Activated CD4-positive, CD25-positive, alpha-beta regulatory T cell treated with anti-CD3 and anti-CD28 coated beads, Interleukin-2, amount 50 U/mL, for 24 hours (primary cell): ENCODE measurements at places on chromosomes 3 and 15.

GRCh38 chr3:120272286-120272685 is 12.7 kb downstream of the GPR156 start:
- no peak for ATAC-seq

DNA sequence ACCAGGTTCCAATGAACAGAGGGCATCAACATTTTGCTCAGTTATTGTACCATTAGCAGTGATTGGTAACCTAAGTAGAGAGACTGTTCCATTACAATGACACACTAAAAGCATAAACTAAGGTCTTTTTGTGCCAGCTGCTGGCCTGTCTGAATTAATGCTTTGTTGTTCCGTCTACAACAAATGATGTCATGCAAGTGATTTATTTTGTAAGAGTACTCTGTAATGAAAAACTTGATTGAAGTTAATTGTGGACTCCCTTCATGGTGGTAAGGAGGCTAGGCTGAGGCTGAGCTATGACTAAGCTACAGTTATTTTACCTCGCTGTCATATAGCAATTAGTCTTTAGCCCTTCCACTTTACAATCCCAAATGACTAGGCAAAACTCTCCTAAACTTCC is 23.2 kb downstream of the RCN2 start:
- no peak for ATAC-seq

DNA sequence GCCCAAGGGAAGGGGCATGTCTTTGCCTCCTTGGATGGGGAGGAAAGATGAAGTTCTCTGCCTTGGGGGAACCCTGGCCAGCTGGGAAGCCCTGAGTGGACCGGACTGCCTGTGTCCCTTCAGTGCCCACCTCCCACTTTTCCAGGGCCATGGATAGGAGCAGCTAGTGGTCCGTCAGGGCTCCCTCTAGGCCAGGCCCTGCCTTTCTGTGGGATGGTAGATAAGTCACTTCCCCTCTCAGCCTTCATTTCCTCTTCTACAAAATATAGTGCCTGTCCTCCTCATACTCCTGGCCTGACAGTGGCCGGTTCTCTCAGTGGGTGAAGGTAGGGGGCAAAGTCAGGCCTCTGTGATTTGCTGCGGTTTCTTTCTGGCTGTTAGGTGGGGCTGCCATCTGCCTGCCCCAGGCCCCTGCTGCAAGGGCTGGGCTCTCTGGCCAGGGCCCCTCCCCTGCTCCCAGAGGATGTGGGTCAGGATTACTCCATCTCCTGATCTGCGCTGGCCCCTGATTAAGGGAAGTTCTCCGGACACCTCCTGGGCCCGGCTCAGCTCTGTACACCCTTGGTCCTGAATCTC is 1.4 kb downstream of the PLEKHO2 start:
- ATAC-seq, result no peak

DNA sequence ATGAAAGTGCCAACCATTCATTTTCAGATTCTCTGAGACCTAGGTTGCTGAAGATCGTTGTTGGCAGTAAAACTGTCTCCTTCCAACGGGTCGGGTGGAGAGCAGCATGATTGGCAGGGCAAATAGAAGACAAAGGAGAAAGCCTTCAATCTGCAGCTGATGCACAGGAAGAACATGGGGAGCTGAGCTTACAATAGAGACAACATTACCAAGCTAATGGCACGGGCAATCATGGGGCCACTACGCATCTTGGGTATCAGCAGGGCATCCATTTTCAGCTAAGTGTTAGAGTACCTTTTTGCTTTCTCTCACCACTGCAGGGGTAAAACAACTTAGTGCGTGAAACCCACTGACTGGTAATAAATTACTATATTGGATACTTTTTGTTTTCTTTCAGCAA is 114.8 kb downstream of the WDR72 start:
- no peak for ATAC-seq

- ATAC-seq, result no peak
Observed at GRCh38 chr3:37971467-37971866, 19.1 kb upstream of the VILL start.

- no peak for ATAC-seq
Observed at GRCh38 chr3:157311633-157312375, 124.8 kb upstream of the PTX3 start.

GRCh38 chr3:98734306-98734705 is 28.8 kb upstream of the ST3GAL6 start:
- no peak for ATAC-seq
